ENCODE measurements at places on chromosomes 3 and 15.

GRCh38 chr15:99721104-99721778, 12.0 kb downstream of the LYSMD4 start:
- DNase-seq = no peak

DNA sequence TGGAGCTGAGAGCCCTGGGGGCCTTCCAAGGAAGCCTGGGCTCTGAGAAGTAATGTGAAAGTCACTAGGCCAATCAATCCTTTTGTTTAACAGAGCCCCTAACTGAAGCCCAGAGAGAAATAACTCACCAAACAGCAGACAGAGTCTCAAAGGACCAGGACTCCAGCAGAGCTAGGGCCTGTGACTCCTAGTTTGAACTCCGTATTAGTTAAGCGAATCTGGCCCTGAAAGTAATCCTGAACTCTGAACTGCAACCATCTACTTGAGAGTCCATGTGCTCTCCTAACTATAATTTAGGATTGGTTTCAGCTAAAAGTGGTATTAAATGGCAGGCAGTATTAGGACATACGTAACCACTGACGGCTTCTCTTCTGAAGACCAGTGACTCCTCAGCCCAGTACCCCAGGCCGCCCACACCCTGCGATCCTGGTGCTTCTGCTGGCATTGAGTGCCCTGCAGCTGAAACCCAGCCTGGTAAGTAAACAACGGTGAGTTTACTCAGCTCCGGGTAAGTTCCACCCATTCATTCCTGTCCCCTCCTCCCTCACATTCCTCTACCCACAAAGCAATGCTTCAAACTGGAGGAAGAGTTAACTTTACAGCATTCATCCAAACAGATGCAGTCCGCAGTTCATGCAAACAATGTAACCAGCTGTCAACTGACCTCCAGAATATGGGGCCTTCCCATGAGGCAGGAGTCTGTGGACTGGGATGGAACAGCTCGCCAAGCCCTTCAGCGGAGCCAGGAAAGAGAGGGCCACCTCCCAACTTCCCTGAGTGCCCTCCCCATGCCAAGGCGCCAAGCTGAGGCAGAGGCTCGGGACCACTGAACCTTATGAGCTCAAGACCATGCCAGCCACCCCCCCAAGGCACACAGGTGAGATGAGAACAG, 7.3 kb downstream of the MYO5C start:
- no peak for DNase-seq

- no peak for DNase-seq
Measured at GRCh38 chr15:36230776-36231175, 348.6 kb upstream of the CDIN1 start.

- no peak for DNase-seq
Measured at GRCh38 chr3:154122912-154123559, 1.8 kb downstream of the ARHGEF26 start.

DNA sequence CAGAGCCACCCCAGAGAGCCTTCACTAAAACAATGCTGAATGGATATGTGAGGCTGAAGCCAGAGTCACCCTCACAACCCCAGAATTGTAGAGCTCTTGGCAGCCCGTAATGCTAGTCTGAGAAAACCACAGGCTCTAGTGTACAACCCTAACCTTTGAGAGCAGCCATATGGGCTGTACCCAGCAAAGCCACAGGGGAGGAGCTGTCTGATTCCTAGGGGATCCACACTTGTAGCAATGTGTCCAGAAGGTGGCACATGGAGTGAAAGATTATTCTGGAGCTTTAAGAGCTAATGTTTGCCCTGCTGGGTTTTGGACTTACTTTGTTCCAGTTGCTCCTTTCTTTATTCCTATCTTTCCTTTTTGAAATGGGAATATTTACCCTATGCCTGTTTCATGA, 626.8 kb downstream of the GRM7 start:
- DNase-seq = no peak

GRCh38 chr3:140552898-140553297, 125.0 kb upstream of the TRIM42 start:
- no peak for DNase-seq

DNA sequence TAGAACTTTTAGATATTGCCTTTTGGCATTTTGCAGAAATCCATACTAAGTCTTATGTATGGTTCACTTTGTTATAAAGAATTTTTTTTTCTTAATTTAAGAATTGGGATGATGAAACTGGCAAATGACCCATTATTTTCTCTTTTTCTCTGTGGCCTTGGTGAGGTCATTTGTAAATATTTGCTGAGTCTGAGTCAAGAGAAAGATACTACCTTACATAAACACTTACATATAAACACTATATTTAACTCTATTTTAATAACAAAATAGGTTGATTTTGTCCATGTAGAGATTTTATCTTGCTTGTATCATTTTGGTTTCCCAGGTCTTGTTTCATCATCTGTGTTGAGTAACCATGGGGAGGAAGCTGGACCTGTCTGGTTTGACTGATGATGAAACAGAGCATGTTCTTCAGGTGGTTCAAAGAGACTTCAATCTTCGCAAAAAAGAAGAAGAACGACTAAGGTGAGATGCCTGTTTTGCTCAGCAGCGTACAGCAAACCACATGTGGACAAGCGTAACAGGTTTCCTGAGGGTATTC, 91.1 kb downstream of the MYRIP start:
- DNase-seq = no peak

- DNase-seq = no peak
Measured at GRCh38 chr3:189822726-189823125, 191.5 kb downstream of the TP63 start.

- DNase-seq = peak; percentile 27
Measured at GRCh38 chr3:159266779-159267178, 464.9 kb downstream of the MFSD1 start.

- no peak for DNase-seq
Measured at GRCh38 chr3:42668413-42668760, 14.9 kb downstream of the ZBTB47 start.

GRCh38 chr3:112405845-112406244, 72.9 kb downstream of the CD200 start:
- DNase-seq = no peak

GRCh38 chr3:134312072-134312872, 61.6 kb upstream of the RYK start:
- DNase-seq = no peak

GRCh38 chr3:50111757-50112156, 23.0 kb downstream of the RBM5 start:
- DNase-seq = no peak

DNA sequence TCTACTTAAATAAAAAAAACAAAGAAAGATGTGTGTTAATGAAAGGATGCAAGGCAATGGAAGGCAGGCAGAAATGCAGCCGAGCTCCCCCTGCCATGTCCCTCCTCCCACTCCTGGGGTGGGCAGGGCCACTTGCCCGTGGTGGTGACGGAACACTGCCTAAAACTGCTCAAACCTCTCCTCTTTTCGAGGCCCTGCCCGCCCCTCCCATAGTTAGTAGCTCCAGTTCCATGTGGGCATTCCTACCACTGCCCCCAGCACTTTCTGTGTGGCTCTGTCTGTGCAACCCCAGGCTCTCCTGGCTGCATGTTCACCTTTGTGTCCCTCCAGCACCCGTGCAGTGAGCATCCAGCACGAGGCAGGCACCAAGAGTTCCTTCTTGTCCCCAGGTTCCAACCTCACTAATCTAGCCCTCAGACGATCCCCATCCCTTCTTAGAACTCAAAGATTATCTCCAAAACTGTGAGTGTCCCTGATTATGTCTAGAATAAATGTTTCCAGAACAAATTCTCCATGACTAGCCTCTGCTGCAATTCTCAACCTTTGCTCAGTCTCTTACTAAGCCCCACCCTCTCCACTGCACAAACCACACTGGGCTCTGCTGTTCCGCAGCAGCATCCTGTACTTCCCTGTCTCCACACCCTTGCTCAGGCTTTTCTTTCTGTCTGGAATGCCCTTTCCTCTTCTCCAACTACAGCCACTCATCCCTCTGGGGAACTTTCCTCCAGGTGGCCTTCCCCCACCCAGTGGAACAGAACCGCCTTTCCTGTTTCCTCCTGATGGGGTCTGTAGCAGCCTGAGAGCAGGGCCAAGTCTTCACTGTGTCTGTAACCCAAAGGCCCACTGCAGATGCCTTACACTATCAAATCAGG, 32.6 kb upstream of the SPTBN5 start:
- DNase-seq = no peak

- DNase-seq = peak; percentile 74
Measured at GRCh38 chr3:30319713-30320112, 286.7 kb upstream of the TGFBR2 start.

GRCh38 chr15:78691167-78691850, 50.3 kb upstream of the CHRNB4 start:
- DNase-seq = no peak

DNA sequence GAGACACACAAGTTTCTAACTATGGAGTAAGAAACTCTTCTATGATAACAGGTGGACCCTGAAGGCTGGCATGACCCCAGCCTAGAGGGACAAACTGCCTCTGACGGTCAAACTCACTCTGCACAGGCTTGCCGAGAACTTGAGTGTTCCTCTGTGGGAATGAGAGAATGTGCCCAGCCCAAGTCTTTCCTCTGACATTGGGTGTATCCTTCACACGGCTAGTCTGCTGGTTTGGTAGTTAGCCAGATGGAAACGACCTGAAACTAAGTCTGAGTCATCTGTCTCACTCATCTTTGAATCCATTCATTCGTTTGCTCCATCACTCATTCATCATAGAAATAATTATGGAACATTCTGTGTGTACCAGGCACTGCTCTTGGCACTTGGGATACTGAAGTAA, 198.4 kb downstream of the ATP10A start:
- no peak for DNase-seq

GRCh38 chr3:131174752-131175151, 148.1 kb downstream of the NEK11 start:
- no peak for DNase-seq

GRCh38 chr3:152280539-152280938, 11.8 kb downstream of the MBNL1 start:
- no peak for DNase-seq

DNA sequence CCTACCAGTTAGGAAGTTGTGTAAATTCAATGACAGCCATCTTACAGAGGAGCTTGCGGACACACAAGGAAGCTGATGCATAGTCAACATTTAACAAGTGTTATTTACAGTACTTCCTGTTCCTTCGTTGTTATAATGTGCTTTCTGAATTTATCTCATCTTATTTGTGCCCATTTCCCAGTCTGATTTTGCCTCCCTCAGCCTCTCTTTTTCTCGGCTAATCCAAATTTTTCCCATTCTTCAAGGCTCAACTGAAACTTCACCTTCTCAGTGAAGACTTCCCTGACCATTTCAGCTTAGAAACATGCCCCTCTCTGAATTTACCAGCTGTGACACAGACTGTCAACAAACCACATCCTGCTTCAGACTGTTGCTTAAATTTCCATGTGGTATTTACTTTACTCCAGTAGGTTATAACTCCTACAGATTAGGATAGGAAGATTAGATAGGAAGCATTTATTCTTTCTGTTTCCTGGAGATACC, 55.7 kb upstream of the CP start:
- DNase-seq = no peak

Data from NCI-H524 treated with DMSO at 0.1 percent for 48 hours (cell line).